ENCODE measurements at places on chromosomes 3 and 15.

DNA sequence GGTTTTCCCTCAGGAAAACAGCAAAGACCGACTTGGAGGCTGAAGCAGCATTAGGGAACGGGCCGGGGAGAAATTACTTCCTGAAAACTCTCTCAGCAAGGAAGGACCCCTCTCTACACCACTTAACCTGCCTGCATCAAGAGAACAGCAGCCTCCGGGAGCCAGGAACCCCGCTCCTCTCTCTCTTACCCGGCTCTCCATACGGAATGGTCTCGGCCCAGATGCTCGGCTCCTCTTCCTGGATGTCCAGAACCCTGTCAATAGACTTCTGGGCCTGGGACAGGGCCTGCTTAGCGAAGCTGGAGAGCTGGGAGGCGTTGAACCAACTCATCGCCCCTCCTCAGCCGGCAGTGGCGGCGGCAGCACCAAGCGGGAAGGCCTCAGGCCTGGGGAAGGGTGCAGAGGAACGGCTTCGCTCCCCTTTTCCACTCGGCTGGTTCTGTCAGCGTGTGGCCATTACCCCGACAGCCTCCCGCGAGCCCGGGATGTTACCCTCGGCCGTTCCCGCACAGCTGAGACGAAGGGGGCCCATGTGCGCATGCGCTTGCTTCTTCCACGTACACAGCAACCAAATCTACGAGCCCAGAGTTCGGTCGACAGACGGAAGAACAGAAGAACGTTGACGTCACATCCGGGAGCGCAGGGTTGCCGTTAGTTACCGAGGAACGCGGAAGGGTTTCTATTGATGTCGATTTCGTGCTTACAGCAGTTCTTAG lies at the start of gene TMF1:
Gene TMF1 (minus strand): TSS at position 578 of the 716 bp plus-strand sequence. CDS start 247 bp downstream, at position 331.
- DNase-seq, result peak; percentile 97

DNA sequence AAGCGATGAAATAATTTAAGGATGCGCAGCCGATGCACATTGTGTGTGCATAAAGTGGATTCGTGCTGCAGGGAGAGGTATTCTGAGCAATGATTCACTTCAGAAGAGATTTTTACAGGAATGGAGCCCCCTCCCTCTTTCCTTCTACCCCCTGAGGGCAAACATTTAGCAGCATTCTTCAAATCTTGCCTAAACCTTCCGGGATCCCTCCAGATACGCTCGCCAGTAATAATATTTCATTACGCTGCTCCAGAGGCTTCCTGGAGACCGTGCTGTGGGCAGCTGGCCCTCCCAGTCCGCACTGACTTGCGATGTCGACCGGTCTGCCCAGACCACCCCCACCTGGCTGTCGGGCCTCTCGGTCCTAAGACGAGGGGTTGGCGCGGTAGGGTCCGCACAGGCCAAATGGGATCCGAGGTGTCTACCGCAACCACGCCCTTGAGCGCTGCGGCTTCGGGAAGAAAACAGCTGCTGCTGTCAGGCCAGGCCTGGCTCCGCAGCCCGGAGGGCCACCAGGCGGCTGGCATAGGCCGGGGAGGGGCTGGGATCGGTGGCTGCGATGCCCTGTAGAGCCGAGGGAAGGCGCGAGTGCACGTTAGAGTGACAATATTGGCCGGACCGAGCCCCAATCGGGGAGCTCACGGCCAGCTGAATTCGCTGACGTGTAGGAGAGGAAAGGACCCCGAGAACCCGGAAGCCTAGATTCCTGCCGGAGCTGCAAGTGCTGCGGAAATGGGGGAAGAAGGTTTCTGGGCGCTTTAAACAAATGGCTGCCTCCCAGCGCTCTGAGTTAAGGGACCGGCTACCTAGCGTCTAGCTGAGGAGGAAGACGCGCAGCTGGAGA lies 14.3 kb downstream of the ZIC4 start:
- no peak for DNase-seq

DNA sequence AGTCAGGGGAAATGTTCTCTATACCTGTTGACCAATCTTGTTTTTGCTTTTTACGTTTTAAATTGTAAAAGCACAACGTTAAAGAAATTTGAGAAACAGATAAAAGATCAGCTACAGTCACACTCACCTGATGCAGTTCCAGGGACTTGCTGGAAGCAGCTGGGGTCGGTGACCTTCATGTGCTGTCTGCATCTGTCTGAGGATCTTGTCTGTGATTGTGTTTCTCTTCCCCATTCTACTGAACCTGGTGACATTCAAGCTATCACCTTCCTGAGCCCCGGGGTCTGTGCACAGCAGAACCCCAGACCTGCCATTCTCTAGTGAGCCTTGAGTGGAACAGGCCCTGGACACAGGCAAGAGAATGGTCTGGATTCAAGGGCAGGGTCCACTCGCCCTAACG lies 66.4 kb upstream of the SIAH2 start:
- DNase-seq, result no peak

DNA sequence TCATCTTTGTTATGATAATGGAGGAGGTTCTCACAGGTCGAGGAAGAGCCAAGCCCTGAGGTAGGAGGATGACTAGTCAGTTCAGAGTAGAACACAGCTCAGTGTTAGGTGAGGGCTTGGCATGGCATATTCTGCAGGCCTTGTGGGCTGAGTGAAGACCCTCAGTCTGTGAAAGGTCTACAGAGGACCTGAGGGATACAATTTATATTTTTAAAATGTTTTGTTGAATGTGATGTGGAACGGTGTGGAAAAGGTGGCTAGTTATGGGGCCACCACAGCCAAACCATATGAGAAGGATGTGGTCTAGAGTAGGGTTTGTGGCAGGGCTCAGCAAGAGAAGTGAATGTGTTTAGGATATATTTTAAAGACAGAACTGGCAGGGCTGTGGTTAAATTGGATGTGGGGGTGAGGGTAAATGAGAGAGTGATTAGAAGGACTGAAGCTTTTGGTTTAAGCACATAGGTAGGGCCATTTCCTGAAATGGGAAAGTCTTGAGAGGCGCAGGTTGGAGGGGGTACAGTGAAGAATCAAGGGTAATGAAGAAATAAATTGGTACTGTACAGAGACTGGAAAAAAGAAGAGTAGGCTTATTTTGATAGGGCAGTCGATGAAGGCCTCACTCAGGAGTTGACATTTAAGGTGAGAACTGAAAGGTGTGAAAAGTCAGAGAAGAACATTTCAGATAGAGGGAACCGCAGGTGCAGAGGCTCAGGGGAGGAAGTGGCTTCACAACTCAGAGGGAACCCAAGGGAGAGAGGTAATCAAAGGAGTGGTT lies 60.5 kb downstream of the SPTSSB start:
- DNase-seq, result peak; percentile 27

- no peak for DNase-seq
Observed at GRCh38 chr3:139122221-139122581, 77.5 kb upstream of the PRR23C start.

DNA sequence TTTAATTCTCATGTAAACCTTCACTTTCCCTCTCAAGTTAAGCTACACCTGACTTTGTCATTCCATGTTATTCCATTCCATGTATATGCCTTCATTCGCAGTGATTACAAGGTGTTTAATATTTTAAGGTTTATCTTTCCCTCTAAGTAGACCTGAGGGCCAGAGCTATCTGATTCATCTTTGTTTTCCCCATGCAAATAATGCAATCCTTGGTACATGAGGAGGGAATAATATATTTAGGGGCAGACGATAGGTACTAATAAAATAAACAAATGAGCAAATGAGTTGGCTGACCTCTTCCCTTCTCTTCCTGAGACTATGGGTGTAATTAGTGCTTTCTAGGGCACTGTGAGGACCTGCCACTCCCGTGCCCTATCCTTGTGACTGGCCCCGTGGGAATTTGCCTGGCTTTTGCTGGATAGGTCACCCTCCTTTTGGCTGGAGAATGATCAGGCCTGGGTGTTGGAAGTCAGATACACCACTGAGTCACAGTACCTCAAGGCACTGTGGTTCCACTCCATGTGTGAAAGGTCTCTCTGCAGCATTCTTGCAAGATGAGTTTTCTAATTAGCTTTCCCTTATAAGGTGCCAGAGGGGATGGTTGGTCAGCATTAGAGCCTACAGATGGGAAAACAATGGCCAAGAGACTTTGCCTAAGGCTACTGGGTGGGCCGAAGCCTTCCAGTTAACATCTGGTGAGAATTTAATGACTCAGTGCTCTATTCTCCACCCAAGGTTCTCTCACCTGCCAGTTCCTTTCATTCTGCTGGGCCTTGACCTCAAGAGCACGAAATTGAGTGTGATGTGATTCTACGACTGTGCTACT lies 183.2 kb downstream of the P3H2 start:
- DNase-seq, result no peak

DNA sequence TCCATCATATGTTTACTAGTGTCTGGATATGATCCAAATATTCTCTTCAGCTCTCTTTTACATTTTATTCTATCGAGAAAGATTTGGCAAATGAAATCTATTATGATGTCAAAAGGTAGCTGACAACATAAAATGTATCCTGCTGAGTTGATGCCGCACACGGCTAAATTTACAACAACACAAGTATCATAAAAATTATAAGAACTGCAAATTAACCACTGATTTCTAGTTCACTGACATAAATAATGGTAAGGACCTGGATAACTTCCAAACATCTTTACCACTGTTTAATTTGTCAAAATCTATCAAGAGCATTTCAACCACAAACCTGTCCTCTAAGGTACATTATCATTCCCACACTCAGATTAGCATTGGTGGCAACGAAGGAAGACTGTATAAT lies 244.5 kb downstream of the FOXP1 start:
- DNase-seq, result no peak

- no peak for DNase-seq
Observed at GRCh38 chr3:40924559-40925141, 274.7 kb upstream of the CTNNB1 start.

DNA sequence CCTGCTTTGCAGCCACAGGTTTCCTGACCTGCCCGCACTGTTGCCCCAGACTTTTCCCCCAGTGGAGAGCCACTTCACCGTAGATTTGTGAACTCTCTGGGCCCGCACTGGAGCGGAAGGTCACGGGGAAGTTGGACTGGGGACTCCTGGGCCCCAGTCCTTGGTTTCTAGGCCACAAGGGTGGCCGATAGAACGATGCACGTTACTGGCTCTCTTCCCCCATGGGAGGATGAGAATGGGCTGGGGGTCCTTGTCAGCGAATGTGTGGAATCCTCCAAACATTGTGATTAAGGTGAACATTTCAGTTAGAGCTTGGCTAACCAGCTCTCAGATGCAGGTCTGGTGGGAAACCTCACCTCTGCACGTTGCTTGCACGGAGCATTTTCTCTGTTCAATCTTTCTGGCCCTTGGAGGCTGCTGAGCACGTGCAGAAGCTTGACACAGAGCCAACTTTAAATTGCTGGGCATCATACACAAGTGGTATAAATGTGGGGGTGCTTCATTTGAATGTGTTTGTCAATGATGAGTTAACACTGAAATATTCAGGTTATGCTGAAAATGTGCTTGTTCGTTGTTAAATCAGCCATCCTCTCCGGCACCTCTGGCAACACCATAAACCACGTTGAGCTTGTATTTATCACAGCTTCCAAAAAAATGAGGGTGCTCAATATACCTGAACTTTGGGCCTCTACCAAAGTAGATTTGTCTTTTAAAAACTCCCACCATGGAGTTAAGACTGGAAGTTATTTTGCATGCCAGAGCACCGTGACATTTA lies 976 bp downstream of the DIS3L start:
- DNase-seq, result no peak

DNA sequence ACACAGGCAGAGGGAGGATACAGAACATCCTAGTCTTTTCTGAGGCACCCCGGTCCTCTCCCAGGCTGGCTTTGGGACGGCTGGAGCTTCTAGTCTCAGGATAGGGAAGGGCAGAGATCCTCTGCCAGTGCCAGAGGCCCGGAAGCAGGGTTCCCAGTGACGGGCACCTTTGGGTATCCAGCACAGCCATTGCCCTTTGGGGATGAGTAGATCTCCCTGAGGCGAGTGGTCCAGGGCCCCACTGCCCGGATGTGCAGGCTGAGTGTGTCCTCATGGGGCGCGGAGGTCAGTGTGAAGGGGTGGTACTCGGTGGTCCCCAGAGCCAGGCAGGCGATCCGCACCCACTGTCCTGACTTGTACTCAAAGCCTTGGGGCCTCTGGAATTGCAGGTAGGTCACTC lies 18.3 kb downstream of the DUOX2 start:
- DNase-seq, result no peak

- DNase-seq, result no peak
Observed at GRCh38 chr3:127120851-127121647, 71.9 kb upstream of the PRR23E start.

DNA sequence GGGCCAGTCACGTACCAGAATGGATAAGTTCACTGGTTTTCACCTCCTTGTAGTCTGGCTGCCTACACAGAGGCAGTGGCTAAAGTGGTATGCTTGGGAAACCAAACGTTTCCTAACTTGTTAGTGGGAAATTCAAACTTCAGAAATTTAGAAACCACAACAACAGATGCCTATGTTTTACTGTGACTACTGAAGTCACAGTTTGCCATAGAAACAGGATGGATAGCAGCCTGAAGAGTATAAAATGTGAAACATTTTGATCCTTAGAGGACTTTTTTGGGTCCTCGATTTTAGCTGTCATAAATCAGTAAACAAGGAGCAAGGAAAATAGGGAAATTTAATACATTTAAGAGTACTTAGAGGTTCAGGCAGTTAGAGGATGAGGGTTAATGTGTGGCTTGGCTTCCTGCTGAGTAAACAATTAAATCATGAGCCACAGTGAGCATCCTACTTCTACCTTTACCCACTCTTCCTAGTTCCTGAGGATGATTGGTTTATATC lies 48.6 kb downstream of the CMSS1 start:
- no peak for DNase-seq

GRCh38 chr15:72169236-72169920 lies 28.2 kb downstream of the GRAMD2A start:
- no peak for DNase-seq

GRCh38 chr15:82986442-82986780 lies 401 bp downstream of the RAMAC start:
- DNase-seq, result no peak

DNA sequence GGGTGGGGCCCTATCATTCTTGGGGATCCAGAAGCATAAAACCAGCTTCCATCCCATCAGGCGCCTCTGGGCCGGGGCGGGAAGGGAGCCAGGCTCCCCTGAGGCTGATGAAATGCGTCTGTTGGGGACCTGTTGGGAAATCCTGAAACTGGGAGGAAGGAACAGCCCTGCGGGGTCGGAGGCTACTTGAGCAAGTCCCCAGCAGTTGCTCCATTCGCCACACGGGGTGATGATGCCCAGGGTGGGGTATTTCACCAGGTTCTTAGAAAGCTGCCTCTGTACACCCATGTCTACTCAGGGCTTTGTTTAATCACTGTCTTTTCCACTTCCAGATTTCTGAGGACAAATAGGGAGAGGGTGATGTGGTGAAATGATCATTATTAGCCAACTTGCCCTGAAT lies 25.4 kb upstream of the TSEN2 start:
- no peak for DNase-seq

- DNase-seq, result no peak
Observed at GRCh38 chr15:61227950-61228936, 859 bp downstream of the RORA start.

DNA sequence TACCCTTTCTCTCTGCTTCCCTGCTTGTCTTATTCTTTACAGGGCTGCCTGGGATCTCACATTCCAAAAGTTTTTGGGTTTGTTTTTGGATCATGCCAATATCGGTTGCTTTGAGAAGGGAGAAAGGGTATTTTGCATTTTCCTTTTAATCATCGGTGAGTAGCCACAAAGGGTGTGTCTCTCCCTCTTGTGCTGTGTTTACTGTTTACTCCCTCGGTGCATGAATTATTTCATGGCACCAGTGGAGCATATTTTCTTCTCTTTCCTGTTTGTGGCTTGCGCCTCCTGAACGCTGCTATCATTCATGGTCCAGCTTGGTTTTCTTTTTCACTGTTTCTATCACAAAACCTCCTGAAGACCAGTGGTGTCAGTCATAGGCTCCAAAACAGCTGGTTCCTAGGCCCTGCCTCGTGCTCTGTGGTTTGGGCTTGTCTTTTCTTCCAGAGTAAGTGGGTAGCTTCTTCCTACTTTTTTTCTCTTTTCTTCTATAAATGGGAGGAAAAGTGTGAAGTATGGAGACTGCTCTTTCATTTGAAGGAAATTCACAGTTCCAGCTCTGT lies 54.9 kb downstream of the IGF1R start:
- DNase-seq, result no peak
